ENCODE measurements at places on chromosomes 1 and 21.

DNA sequence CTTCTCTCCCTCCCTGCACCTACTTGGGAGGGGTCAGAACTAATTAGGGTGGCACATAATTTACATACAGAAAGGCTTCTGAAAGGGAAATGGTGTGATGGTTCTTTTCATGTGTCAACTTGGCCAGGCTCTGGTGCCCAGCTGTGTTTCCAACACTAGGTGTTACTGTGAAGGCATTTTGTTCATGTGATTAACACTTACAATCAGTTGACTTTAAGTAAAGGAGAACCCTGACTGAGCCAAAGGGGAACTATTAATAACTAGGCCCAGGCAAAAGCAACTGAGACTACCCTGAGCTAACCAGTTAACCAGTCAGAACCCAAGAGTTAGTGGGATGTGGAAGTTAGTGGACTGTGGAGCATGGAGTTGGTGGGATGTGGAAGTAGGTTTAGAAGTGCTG lies 114.9 kb downstream of the SEC16B start:
- DNase-seq: no peak

DNA sequence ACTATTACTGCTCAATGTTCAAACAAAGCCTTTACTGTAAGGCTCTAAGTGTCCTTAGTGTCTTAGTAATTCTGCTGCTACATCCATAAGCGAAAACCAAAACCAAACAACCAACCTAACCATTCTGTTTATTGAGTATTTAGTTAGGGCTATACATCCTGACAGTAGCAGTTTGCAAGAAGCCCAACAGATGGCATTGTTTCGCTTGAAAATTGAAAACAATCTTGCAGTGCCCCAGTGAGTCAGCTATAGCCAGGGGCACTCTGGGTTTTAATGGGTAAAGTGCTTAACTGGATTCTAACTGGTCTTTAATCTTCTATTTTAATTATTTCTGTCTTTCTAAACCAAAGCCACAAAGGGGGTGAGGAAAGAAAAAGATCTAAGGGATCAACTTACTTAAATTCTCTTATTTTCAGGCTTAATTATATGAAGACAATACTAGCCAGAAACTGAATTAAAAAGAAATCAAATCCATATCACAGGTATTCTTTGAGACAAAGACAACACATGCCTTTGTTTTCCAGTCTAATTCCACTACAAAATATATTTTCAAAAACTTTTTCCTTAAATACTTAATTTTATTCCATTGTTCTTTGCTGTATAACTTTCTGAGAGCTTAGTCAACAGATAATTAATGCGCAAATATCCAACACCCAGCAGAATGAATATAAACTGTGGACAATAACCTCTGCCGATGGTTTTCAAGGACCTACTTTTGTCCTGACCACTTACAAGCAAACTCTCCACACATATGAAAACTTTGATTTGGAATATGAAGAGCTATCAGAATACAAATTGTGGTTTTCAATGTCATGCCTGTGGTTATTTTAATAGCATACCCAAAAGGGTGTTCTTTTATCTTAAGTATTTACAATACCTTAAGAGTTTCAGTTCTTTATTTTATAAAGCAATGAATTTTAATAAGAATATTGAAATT lies 15.2 kb downstream of the POGZ start:
- DNase-seq: no peak

- no peak for DNase-seq
These were observed 144.7 kb downstream of the CASZ1 start for GRCh38 chr1:10651793-10652192.

DNA sequence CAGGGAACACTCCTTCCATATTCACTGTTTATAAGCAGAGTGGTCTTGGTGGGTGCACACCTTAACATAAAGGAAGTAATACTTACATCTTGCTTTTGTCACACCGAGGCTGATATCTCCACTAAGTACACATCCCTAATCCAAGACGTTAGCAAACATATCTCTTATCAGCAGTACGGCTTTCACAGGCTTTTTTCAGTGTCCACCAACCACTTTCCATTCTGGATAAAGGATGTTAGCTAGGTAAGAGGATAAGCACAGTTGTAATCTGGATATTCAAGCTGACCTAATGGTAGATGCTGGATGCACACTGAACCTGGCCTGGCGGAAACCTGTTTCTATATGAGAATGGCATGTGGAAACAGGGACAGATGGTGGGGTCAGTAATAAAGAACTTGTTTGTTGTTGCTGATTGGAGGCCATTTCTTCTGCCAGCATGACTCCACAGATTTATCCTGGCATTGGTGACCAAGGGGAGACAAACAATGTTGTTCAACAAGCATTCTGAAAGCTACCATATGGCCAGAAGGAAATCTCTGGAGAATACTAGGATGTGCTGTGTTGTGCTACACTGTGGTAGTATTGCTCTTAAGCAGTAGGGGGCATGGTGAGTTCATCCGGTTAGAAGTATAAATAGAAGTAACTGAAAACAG lies 416.4 kb downstream of the PTBP2 start:
- DNase-seq: no peak

GRCh38 chr1:209720326-209720725 lies 15.7 kb downstream of the HSD11B1 start:
- no peak for DNase-seq

GRCh38 chr1:26717017-26717491 lies 21.2 kb downstream of the ARID1A start:
- DNase-seq: no peak

DNA sequence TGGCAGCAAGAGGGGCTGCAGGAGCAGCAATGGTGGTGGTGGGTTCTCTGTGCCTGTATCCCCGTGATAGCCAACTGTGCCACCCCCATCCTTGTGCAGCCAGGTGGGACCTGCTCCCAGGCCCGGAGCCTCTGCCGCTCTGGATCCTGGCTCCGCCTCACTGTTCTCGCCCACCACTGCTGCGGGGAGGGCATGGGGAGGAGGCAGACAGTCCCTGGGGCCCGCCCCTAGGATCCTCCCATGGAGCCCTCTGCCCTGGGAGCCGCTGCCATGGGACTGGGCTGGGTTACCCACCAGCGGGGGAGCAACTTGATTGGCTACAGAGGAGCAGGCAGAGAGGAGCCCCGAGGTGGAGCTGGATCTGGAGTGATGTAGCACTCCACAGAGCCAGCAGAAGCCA lies 31.6 kb downstream of the CD1D start:
- DNase-seq: no peak

DNA sequence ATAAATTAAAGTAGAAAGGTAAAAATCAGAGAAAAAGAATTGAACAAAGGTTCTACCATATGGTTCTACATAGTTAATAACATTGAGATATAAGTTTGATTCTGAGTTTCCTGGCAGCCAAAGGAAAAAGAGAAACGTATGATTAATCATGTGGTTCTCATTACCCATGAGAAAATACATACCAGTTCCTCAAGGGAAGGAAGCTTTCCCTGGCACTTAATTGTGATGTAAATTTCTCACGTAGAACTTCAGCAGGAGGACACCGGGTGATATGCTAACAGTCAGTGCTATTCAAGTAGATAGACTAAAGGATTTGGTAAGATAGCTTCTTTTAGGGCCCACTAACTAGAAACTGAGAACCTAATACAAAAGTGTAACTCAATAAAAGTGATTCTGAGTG lies 218.5 kb downstream of the NFIA start:
- DNase-seq: no peak

DNA sequence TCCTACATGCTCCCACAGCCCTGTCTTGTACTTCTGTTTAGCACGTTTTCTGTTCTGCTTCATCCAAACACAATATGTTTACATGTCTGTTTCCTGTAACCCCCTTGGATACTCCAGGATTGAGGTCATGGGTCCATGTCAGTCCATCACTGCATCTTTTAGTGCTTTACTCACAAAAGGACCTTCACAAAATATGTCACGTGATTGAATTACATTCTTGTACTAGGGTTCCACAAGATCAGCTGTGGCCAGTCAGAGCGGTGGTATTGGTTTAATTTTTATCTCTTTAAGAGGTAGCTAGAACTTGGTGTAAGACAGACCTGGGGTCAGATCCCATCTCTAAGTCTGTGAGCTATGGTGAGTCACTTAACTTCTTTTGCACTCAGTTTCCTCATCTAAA lies 201.2 kb upstream of the FAM78B start:
- no peak for DNase-seq

- DNase-seq: no peak
These were observed 76.1 kb upstream of the C8B start for GRCh38 chr1:57041901-57042300.

DNA sequence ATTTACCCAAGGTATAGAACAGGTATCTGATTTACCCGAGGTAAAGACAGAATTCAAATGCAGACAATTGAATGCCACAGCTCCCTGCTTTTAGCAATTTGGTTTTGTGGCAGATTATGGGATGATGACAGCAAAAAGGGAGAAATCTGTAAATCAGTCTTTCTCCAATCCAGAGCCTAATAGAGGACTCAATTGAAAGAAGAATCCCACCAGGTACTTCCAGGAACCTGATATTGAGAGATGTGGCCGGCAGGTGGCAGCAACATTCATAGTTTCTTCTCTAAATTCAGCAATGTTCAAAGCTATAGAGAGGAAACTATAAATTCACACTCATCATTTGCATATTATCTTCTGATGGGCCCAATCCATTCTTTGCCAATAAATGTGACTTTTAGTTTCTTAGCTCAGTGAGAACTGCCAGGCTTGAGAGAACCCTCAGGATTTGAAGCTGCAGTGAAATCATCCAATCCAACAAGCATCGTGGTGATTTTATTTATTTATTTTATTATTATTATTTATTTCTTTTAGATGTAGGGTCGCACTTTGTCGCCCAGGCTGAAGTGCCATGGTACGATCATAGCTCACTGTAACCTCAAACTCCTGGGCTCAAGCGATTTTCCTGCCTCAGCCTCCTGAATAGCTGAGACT lies 9.8 kb upstream of the PHACTR4 start:
- no peak for DNase-seq

DNA sequence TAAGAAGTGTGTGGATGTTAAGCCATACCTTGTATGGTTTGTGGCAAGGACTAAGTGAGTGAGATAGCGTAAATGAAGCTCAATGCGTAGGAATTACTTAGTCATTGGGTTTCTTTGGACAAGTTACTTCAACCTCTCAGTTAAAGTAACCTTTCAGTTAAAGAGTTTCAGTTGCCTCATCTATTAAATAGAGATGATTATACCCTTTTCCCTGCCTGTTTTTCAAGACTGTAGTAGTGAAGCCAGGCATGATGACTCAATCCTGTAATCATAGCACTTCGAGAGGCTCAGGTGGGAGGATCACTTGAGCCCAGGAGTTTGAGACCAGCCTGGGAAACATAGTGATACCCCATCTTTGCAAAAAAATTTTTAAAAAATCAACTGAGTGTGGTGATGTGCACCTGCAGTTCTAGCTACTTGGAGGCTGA lies 6.3 kb downstream of the ZMPSTE24 start:
- DNase-seq: no peak

- DNase-seq: no peak
These were observed 1597.8 kb downstream of the PLA2G4A start for GRCh38 chr1:188426561-188426960.

GRCh38 chr1:12530462-12531178 lies 87.4 kb downstream of the DHRS3 start:
- no peak for DNase-seq

DNA sequence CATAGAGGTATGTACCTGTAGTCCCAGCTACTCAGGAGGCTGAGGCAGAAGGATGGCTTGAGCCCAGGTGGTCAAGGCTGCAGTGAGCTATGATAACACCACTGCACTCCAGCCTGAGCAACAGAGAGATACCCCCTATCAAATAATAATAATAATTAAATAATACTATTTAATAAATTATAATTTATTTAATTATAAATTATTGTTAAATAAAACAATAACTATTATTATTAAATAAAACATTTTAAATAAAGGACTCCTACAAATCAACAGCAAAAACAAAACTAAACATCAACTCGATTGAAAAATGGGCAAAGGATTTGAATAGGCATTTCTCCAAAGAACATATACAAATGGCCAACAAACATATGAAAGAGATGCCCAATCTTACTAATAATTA lies 65.8 kb upstream of the TBX15 start:
- DNase-seq: no peak
